ENCODE measurements at places on chromosomes 13 and 19. TPM values are rescaled to one million over a fixed set of nuclear protein-coding genes. Genes with fewer than 3 reads are reported as not detected.

- no peak for DNase-seq
Measured at GRCh38 chr19:11234486-11235075, 4.8 kb upstream of the ANGPTL8 start.

The PTH2 gene
- polyA plus RNA-seq, result not detected

GRCh38 chr13:39531646-39532045, 71.3 kb downstream of the LHFPL6 start:
- DNase-seq, result no peak

The LILRB4 gene
- polyA plus RNA-seq, result 11.2 TPM

The TMPRSS9 gene
- 0.70 TPM for polyA plus RNA-seq

The URAD gene
- polyA plus RNA-seq, result not detected

DNA sequence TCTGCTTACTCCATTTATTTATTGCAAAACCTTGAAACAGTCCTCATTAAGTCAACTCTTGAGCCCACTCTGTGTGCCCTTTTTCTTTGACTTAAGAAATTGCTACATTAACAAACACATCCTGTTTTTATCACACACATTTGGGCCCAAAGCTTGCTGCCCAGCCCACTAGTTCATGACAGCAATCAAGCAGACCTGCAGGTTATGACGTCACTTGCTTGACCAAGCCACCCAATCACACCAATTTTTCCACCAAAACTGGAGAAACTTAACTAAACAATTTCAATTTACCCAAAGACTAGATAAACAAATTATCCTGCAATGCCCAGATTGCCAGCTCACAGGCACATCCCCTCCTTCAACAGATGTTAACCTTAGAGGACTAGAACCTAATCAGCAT, 120.7 kb downstream of the ZNF429 start:
- DNase-seq, result no peak

GRCh38 chr19:19538785-19539166, 711 bp downstream of the CILP2 start:
- DNase-seq, result no peak

- DNase-seq, result peak; percentile 74
Measured at GRCh38 chr19:12611361-12611699, 610 bp downstream of the ZNF791 start.

GRCh38 chr13:51974482-51974881, 36.8 kb downstream of the ATP7B start:
- no peak for DNase-seq

DNA sequence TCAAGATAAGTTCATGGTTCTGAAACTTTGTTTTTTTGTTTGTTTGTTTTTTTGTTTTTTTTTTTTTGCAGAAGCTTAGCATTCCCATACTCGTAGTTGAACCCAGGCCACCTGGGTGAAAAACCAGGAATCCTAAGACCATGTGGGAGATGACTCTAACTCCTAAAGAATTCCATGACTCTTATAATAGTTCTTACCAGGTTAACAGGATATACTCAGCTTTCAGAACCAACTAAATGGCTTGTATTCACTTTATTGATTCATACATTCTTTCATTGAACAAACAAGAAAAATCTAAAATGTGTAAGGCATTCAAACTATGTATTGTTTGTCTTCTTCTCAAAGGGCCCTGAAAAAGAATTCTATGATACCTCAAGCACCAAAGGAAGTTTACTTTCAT, 40.5 kb upstream of the KLF5 start:
- no peak for DNase-seq

The MEDAG gene
- polyA plus RNA-seq, result 2.7 TPM

GRCh38 chr19:31146015-31146414, 203.2 kb downstream of the TSHZ3 start:
- no peak for DNase-seq

- DNase-seq, result no peak
Measured at GRCh38 chr13:101258509-101258908, 157.8 kb downstream of the NALCN start.

DNA sequence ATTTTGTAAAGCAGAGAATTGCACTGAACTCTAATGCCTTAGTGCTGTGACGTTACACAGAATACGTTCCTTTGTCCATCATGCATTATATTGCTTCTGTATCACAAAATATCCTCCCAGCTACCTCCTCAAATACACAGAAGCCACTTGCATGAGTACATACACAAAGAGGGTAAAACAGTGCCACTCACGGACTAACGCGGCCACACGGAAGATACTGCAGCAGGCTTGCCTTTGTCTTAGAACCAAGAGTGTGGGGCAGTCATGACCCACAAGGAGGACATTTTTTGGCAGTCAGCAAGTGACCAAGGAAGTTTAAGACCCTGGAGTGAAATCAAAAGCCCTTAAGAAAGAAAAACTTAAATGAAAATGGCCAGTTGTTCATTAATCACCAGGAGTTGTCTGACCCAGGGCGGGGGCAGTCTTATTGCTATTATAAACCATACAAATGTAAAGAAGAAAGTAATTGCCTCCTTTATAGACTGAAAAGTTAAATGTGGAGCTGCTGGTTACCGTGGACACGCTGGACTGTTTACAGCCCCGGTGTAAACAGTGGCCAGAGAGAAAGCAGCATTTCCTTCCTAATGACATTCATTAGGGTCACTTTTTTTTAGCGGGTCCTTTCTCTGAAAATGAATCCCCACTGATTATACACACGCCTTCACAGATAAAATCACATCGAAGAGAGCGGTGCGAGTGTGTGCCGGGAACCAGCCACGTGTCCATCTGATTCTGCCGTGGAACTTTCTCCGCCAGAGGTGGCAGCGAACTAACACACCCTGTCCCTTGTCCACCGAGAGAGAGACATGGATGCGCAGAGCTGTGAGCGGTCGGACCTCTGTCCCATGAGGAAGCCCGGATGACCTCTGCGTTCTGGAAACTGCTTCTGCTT, 66.8 kb downstream of the SOX1 start:
- DNase-seq, result peak; percentile 38

DNA sequence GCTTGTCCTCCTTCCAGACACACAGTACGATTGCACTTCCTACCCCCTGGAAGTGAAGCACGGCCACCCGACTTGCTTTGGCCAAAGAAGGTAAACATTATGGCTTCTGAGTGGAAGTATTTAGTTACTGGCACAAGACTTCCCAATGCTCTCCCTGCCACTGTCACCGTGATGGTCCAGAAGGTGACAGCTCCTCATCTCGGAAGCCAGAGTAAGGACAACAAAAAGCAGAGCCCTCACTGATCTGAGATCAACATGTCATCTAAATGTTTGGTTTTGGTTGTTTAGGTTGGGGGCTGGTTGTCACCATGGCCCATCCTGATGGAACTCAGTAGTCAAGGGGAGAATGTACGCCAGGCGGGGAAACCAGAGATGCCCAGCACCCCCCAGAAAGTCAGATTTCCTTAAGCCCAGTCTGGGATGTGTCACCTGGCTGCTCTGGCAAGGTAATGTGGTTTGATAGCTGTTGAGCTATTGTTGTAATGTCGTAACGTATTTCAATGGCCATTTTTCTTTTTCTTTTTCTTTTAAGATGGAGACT, 170.1 kb upstream of the ZNF536 start:
- DNase-seq, result no peak

- DNase-seq, result peak; percentile 83
Measured at GRCh38 chr19:51098365-51099046, 9.7 kb downstream of the CTU1 start.

DNA sequence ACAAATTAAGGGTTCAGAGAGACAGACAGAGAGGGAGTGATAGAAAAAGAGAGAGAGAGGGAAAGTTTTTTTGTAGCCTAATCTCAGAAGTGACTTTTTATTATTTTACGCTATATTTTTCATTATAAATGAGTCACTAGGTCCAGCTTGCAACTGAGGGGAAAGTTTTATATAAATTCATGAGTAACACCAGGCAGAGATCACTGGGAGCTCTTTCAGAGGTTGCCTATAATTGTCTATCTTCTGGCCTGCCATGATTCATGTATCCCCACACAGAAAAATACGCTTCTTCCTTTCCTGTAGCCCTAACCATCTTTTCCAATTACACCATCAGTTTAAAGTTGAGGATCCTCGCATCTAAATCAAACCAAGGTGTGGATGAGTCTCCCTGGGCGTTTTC, 467.9 kb downstream of the SLITRK1 start:
- DNase-seq, result no peak

DNA sequence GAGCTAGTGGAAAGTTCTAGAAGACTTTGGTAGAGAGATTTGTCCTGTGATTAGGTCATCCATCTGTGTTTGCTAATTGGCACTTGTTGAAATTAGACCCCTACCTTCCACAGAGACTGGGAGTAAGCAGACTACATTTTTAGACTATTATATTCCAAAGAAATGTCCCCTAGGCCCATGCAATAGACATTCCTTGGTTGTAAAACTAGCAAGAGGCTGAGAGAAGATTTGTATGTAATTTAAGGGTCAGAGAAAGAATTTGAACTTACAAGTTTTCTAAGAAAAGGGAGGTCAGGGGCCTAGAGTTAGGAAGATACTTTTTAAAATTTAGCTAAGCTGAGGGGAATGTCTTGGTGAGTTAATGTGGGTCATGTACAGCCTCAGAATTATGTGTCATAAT, 470.7 kb upstream of the SLITRK1 start:
- DNase-seq, result no peak

Data from spleen (tissue), 13 donors.